ENCODE measurements at places on chromosomes 4 and X.

- no peak for DNase-seq
Measured at GRCh38 chrX:72110051-72110875, 21.5 kb downstream of the RTL5 start.

DNA sequence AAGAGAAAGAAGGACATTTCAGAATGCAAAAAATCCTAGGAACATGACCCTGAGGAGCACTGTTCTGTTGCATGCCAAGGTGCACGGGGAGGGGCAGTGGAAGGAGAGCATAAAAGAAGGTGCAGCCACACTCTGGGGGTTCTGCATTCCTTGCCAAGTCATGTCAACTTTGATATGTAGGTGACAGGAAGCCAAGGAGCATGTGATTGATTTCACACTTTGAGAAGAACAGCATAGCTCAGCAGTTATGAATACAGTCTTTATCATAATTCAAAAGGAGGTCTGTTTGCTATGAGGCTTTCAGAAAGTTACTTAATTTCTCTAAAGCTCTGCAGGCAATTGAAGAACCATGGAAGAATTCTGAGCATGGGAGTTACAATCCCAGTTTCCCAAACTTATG, 50.6 kb downstream of the SCFD2 start:
- DNase-seq = no peak

DNA sequence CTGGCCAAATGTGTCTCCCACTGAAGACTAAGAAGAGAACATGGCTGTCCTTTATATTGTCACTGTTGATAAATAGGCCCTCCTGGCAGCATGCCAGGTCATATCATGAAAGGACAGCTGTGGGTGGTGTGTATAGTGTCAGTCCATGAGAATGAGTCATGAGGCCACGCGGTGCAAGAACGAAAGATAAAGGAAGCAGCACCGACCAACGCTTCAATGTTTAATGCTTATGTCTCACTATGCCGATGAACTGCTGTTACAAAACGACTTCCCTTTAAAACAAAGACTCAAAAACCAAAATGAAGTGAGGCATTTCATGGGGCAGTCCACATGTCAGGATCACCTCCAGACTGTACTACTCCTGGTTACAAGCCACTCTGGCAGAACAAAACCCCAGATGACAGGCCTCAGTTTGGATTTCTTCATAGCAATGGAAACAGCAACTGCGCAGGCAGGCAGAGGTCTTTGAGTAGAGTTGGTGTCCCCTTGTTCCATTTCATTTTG, 5.2 kb upstream of the TCEANC start:
- peak; percentile 31 for DNase-seq

DNA sequence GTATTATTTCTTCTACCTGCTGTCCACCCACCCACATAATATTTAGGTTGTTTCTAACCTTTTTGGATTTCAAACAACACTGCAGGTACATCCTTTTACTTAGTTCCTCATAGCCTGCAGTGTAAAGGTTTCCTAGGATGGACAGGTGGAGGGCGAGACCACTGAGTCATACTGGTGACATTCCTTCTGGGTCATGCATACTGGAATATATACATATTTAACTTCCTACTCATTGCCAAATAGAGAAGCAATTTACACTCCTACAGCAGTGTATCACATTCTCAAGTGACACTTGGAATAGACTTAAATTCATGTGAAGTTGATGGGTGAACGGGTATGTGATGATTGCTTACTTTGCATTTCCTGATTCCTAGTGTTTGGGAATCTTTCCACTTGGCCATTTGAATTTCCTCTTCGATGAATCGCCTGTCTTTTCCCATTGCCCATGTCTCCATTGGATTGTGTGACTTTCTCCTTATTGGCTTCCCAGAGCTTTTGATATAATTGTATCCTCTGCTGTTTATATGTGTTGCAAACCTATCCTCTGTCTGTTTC, 8.2 kb upstream of the PPP2R2C start:
- DNase-seq = no peak

DNA sequence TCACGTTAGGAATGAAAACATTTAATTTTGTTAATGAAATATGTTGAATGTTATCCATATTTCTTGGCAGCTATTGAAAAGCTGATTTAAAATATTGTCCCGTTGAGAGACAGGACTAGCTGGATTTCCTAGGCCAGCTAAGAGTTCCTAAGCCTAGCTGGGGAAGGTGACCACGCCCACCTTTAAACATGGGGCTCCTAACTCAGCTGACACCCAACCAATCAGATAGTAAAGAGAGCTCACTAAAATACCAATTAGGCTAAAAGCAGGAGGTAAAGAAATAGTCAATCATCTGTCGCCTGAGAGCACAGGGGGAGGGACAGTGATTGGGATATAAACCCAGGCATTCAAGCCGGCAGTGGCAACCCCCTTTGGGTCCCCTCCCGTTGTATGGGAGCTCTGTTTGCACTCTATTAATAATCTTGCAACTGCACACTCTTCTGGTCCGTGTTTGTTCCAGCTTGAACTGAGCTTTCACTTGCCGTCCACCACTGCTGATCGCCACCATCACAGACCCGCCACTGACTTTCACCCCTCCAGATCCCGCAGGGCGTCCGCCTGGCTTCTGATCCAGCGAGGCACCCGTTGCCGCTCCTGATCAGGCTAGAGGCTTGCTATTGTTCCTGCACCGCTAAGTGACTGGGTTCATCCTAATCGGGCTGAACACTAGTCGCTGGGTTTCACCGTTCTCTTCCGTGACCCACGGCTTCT, 308.9 kb downstream of the GLUD2 start:
- no peak for DNase-seq

GRCh38 chr4:4851906-4852305, 7.6 kb upstream of the MSX1 start:
- no peak for DNase-seq

DNA sequence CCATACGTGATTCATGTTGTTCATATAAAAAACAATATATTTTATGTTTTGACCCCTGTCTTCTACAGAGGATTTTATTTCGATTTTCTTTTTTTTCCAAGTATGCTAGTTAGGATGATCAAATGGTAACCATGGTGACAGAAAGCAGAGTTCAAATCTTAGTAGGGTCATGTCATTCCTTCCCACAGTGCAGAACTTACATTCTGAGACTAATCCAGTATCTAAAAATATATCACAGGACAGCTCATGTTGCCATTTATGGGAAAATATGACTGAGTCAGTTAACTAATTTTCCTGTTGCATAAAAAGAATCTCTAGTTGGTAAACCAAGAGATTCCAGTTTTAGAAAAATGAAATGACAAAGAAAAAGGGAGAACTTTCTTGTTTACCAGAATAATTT, 209.5 kb downstream of the PARM1 start:
- no peak for DNase-seq

- no peak for DNase-seq
Measured at GRCh38 chr4:154086247-154086646, 297.4 kb upstream of the SFRP2 start.
